ENCODE measurements at places on chromosomes 2 and 18. TPM values are rescaled to one million over a fixed set of nuclear protein-coding genes. Genes with fewer than 3 reads are reported as not detected.

GRCh38 chr2:240520974-240521350 lies 36.8 kb downstream of the ANKMY1 start:
- H3K4me3 ChIP-seq, result no peak overlapping the region
- H3K4me1 ChIP-seq, result peaks cover 16% of the 10 kb centered on the region
- H3K27me3 ChIP-seq, result no peaks in the 10 kb centered on the region
- no peak overlapping the region for H3K27ac ChIP-seq
- DNase-seq, result no peak

- H3K27ac ChIP-seq, result peak overlapping the region; percentile 69
- peaks cover 11% of the 10 kb centered on the region for H3K36me3 ChIP-seq
- DNase-seq, result no peak
- H3K4me1 ChIP-seq, result peaks cover 26% of the 10 kb centered on the region
- no peaks in the 10 kb centered on the region for H3K27me3 ChIP-seq
These were observed 105.4 kb upstream of the FAM117B start for GRCh38 chr2:202529389-202529788.

GRCh38 chr18:10405014-10405493 lies 49.4 kb upstream of the APCDD1 start:
- H3K27ac ChIP-seq, result no peak overlapping the region
- H3K27me3 ChIP-seq, result peaks cover 10% of the 10 kb centered on the region
- H3K4me1 ChIP-seq, result no peaks in the 10 kb centered on the region
- no peaks in the 10 kb centered on the region for H3K36me3 ChIP-seq
- no peak for DNase-seq
- no peak overlapping the region for H3K4me3 ChIP-seq

- H3K27ac ChIP-seq, result peak overlapping the region; percentile 95
- peaks cover 8% of the 10 kb centered on the region for H3K36me3 ChIP-seq
- H3K27me3 ChIP-seq, result no peaks in the 10 kb centered on the region
- no peak overlapping the region for H3K4me3 ChIP-seq
- H3K4me1 ChIP-seq, result peaks cover 96% of the 10 kb centered on the region
- DNase-seq, result no peak
These were observed 19.2 kb downstream of the CDC42EP3 start for GRCh38 chr2:37652199-37652640.

DNA sequence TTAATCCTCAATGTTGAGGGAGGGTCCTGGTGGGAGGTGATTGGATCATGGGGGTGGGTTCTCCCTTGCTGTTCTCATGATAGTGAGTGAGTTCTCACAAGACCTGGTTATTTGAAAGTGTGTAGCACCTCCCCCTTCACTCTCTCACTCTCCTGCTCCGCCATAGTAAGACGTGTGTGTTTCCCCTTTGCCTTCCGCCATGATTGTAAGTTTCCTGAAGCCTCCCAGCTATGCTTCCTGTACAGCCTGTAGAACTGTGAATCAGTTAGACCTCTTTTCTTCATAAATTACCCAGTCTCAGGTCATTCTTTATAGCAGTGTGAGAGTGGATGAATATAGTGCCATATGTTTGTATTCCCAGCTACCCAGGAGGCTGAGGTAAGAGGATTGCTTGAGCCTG lies 9.6 kb downstream of the IL1B start:
- H3K36me3 ChIP-seq, result no peaks in the 10 kb centered on the region
- H3K27me3 ChIP-seq, result peaks cover 9% of the 10 kb centered on the region
- H3K27ac ChIP-seq, result no peak overlapping the region
- no peak overlapping the region for H3K4me3 ChIP-seq
- no peak for DNase-seq

DNA sequence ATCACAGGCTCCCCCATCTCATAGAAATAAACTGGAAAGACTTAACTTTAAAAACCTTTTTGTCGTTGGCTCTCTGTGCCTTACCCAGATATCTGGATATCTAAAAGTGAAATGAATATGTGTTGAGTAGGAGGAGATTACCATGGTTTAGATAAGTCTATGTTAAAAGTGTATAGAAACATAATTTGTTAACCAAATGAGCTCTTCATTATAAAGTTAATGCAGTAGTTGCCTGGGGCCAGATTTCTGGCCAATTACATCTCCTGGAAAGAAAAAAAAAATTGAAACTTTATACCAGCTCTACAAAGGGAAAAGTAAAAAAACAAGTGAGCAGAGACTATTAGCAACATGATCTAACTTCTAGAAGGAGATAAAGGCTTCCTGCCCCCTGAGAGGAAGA lies 259.6 kb upstream of the UBE2E3 start:
- H3K27me3 ChIP-seq, result peaks cover 11% of the 10 kb centered on the region
- H3K4me1 ChIP-seq, result no peaks in the 10 kb centered on the region
- H3K36me3 ChIP-seq, result no peaks in the 10 kb centered on the region
- no peak overlapping the region for H3K27ac ChIP-seq
- DNase-seq, result no peak

- DNase-seq, result no peak
- H3K27ac ChIP-seq, result no peak overlapping the region
- H3K27me3 ChIP-seq, result peaks cover 3% of the 10 kb centered on the region
- peaks cover 12% of the 10 kb centered on the region for H3K4me1 ChIP-seq
- no peak overlapping the region for H3K4me3 ChIP-seq
These were observed 352.6 kb downstream of the TNS1 start for GRCh38 chr2:217650229-217650628.

GRCh38 chr2:175743011-175743410 lies 259.1 kb downstream of the LNPK start:
- no peak for DNase-seq
- H3K36me3 ChIP-seq, result no peaks in the 10 kb centered on the region
- H3K27me3 ChIP-seq, result peaks cover 11% of the 10 kb centered on the region
- no peak overlapping the region for H3K4me3 ChIP-seq
- H3K4me1 ChIP-seq, result no peaks in the 10 kb centered on the region

DNA sequence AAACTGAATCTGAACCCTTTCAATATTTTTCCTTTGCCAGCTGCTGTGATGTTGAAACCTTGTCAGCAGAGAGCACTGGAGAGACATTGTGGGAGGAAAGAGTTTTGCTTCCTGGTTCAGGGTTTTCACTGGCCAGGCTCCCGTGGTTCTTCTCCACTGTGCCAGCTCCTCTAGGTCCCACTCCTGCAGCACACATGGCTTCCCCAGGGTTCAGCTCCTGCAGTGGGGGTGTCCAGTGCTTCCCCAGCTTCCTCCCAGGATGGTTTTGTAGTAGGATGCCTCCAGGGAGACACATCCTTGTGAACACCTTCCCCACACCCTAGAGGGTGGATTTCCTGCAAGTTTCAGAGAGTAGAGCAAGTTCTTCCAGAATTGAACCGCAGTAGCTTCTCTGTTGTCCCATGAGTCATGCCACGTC lies 24.0 kb upstream of the SULT1C3 start:
- H3K27ac ChIP-seq, result no peak overlapping the region
- no peaks in the 10 kb centered on the region for H3K4me1 ChIP-seq
- no peak overlapping the region for H3K4me3 ChIP-seq
- no peaks in the 10 kb centered on the region for H3K36me3 ChIP-seq
- no peak for DNase-seq
- H3K27me3 ChIP-seq, result peaks cover 6% of the 10 kb centered on the region

- H3K27me3 ChIP-seq, result no peaks in the 10 kb centered on the region
- H3K36me3 ChIP-seq, result no peaks in the 10 kb centered on the region
- H3K27ac ChIP-seq, result no peak overlapping the region
- H3K4me3 ChIP-seq, result no peak overlapping the region
These were observed 20.1 kb downstream of the WDR33 start for GRCh38 chr2:127790694-127791529.

- DNase-seq, result peak; percentile 41
- H3K27me3 ChIP-seq, result peaks cover 2% of the 10 kb centered on the region
- no peak overlapping the region for H3K27ac ChIP-seq
These were observed 61.2 kb upstream of the CUL3 start for GRCh38 chr2:224646242-224646846.

- H3K4me1 ChIP-seq, result peaks cover 5% of the 10 kb centered on the region
- H3K4me3 ChIP-seq, result no peak overlapping the region
- H3K27me3 ChIP-seq, result peaks cover 7% of the 10 kb centered on the region
- no peak for DNase-seq
- no peak overlapping the region for H3K27ac ChIP-seq
- no peaks in the 10 kb centered on the region for H3K36me3 ChIP-seq
These were observed 231.5 kb downstream of the NYAP2 start for GRCh38 chr2:225630824-225631533.

GRCh38 chr2:218867900-218868299 lies 8.3 kb downstream of the WNT6 start:
- no peaks in the 10 kb centered on the region for H3K36me3 ChIP-seq
- H3K27me3 ChIP-seq, result peaks cover 26% of the 10 kb centered on the region
- no peak overlapping the region for H3K27ac ChIP-seq
- DNase-seq, result no peak

DNA sequence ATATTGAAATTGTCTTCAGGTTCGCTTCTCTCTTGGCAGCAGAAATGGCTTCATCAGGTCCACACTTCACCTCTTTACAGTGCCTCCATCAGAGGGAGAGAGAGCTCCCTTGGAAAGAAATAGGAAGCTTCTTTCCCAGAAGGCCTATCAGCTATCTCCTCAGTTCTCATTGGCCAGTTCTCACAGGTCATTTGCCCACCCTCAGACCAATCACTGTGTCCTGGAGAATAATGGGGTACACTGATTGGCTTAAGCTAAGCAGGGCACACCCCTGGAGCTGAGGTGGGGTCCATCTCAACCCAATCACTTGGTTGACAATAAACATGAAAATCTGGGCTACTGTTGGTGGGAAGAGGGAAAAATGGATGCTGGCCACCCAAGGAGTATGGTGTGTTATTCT lies 5.2 kb downstream of the GNLY start:
- DNase-seq, result no peak
- no peaks in the 10 kb centered on the region for H3K27me3 ChIP-seq
- H3K4me3 ChIP-seq, result no peak overlapping the region
- no peaks in the 10 kb centered on the region for H3K36me3 ChIP-seq
- H3K4me1 ChIP-seq, result no peaks in the 10 kb centered on the region
- no peak overlapping the region for H3K27ac ChIP-seq

DNA sequence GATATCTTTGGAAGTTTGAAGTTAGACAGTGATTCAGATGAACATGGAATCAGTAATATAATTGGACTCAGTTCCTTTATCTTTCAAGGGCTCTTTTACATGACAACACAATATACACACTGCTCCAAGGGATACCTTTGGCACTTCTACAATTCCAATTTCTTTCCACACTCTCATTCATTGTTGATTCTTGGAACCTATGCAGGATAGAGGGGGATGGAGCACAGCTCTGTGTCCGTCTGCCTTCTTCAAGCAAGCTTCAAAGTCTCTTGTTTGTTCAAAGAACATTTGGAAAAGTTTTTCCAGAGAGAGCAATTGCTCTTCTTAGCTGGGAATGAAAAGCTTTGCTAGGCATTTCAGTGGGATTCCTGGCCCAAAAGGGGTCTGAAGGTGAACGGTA lies 276.2 kb upstream of the ZEB2 start:
- H3K4me1 ChIP-seq, result no peaks in the 10 kb centered on the region
- no peaks in the 10 kb centered on the region for H3K27me3 ChIP-seq
- no peak overlapping the region for H3K27ac ChIP-seq
- DNase-seq, result no peak
- H3K4me3 ChIP-seq, result no peak overlapping the region
- H3K36me3 ChIP-seq, result no peaks in the 10 kb centered on the region

DNA sequence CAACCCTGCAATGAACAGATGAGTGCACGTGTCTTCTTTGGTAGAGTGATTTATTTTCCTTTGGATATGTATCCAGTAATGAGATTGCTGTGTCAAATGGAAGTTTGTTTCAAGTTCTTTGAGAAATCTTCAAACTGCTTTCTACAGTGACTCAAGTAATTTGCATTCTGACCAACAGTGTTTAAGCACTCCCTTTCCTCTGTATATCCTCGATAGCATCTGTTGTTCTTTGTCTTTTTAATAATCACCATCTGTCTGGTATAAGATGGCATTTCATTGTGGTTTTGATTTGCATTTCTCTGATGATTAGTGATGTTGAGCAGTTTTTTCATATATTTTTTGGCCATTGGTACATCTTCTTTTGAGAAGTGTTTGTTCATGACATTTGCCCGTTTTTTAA lies 1608.3 kb upstream of the ZEB2 start:
- no peaks in the 10 kb centered on the region for H3K36me3 ChIP-seq
- DNase-seq, result no peak
- no peak overlapping the region for H3K4me3 ChIP-seq
- no peaks in the 10 kb centered on the region for H3K4me1 ChIP-seq
- H3K27me3 ChIP-seq, result no peaks in the 10 kb centered on the region

- H3K27ac ChIP-seq, result no peak overlapping the region
- H3K36me3 ChIP-seq, result no peaks in the 10 kb centered on the region
- H3K4me1 ChIP-seq, result no peaks in the 10 kb centered on the region
- no peak overlapping the region for H3K4me3 ChIP-seq
- no peak for DNase-seq
These were observed 14.6 kb upstream of the RIT2 start for GRCh38 chr18:43129946-43130524.

GRCh38 chr2:59921743-59922142 lies 631.7 kb downstream of the BCL11A start:
- H3K27me3 ChIP-seq, result no peaks in the 10 kb centered on the region
- H3K4me1 ChIP-seq, result peaks cover 29% of the 10 kb centered on the region

DNA sequence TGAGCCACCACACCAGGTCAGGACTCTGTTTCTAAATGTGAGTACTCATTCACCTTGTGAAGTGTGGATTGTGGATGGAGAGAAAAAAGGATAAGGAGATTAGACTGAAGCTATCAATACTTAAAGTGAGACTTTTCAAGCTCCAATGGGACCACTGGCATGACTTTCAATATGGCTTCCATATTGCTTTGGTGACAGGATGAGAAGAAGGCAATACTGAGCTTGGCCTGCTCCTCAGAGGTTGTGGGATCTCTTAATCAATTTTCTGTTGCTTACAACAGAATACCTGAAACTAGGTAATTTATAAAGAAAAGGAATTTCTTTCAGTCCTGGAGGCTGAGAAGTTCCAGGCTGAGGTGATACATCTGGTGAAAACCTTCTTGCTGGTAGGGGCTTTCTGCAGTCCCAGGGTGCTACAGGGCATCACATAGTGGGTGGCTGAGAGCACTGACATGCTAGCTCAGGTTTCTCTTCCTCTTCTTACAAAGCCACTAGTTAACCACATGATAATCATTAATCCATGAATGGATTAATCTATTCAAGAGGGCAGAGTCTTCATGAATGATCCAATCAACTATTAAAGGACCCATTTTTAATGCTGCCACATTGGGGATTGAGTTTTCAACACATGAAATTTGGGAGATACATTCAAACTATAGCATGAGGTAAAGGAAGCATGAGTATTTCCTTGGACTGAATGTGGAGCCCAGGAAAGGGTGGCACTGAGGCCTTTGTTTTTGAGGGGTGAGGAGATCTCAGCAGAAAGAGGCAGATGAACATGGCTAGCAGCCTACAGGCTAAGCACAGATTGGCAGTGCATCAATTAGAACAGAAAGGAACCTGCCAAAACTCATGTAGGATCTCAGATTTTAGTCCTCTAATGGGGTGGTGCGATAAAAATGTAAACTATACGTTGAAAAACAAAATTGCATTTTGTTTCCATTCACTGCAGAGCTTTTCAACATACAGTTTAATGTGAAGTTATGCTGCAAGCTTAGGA lies 274.5 kb downstream of the PIK3C3 start:
- H3K36me3 ChIP-seq, result peaks cover 9% of the 10 kb centered on the region
- no peaks in the 10 kb centered on the region for H3K27me3 ChIP-seq
- no peak overlapping the region for H3K4me3 ChIP-seq
- DNase-seq, result no peak
- no peaks in the 10 kb centered on the region for H3K4me1 ChIP-seq

The TGFBRAP1 gene
- 23.1 TPM for total RNA-seq

The GCA gene
- 20.9 TPM for total RNA-seq

The PIGN gene
- total RNA-seq, result 28.5 TPM

The UGT1A9 gene
- not detected for total RNA-seq

The TLX2 gene
- total RNA-seq, result not detected

The FAP gene
- total RNA-seq, result not detected

The CHPF gene
- 3.8 TPM for total RNA-seq

The CAPG gene
- 8.0 TPM for total RNA-seq

The SIX2 gene
- total RNA-seq, result not detected

The KYNU gene
- total RNA-seq, result 1.2 TPM

The MAP2 gene
- total RNA-seq, result 0.26 TPM
